NCI-H1048 (cell line): ENCODE measurements at places on chromosomes 6 and 20.
A peak's percentile ranks its signal among the peaks of the same experiment; 100 is the strongest.

- DNase-seq: no peak
These were observed 309.7 kb upstream of the AGPAT4 start for GRCh38 chr6:161583584-161583983.

GRCh38 chr6:16414205-16414604, 175.8 kb downstream of the GMPR start:
- DNase-seq: no peak

- no peak for DNase-seq
These were observed 2.1 kb upstream of the TRERF1 start for GRCh38 chr6:42453654-42454427.

- DNase-seq: no peak
These were observed at the start of gene TFAP2B for GRCh38 chr6:50818673-50819072. Gene TFAP2B (plus strand): TSS chr6:50818871. CDS start chr6:50818892, 21 bp downstream.

DNA sequence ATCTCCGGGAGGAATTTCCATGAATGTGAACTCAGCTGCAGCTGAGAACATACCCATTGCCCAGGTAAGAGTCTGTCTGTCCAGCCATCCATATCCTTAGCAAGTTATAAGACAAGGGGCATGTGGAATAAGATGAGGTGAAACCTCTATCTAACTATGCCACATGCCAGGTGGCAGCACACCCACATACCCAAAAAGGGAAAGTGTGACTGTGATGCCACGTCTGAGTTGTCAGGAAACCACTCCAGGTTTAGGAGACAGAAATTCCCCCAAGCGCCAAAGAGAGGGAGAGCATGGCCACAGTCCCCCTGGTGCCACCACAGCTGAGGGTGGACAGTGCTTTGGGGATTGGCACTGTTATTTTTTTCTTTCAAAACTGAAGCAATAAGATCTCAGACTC, 36.7 kb downstream of the SYNDIG1 start:
- no peak for DNase-seq

DNA sequence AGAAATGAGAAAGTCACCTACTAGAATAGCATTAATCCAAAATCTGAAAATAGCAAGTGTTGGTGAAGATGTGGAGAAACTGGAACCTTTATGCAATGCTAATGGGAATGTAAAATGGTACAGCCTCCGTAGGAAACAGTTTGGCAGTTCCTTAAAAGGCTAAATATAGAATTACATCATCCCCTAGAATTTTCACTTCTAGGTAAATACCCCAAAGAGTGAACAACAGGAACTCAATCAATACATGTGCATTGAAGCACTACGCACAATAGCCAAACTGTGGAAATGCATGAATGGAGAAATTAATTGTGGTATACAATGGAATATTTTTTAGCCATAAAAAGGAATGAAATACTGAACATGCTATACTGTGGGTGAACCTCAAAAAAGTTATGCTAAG, 982.0 kb upstream of the FLRT3 start:
- no peak for DNase-seq

- DNase-seq: no peak
These were observed 53.1 kb downstream of the TSPYL4 start for GRCh38 chr6:116200619-116201249.

GRCh38 chr6:17816921-17817611, 110.3 kb upstream of the NUP153 start:
- DNase-seq: no peak

DNA sequence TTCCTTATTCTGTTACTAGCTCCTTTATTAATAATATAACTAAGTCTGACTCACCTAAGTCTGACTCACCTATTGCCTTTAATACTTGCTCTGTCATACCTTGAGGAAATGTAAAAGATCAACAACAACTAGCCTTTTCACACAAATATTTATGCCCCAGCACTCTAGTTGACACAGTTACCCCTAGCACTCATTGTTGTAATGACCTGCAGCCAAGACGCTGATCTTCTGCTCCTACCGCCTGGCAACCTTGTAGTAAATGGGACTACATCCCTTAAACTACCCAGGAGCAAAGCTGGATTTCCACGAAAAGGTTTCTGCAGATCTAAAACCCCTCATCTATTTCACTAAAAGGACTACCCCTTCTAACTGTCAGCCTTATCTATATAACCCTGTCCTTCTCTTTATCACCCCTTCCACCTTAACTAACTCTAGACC, 90.0 kb downstream of the PLG start:
- DNase-seq: no peak

- no peak for DNase-seq
These were observed 72.0 kb upstream of the DUSP22 start for GRCh38 chr6:220312-220711.

DNA sequence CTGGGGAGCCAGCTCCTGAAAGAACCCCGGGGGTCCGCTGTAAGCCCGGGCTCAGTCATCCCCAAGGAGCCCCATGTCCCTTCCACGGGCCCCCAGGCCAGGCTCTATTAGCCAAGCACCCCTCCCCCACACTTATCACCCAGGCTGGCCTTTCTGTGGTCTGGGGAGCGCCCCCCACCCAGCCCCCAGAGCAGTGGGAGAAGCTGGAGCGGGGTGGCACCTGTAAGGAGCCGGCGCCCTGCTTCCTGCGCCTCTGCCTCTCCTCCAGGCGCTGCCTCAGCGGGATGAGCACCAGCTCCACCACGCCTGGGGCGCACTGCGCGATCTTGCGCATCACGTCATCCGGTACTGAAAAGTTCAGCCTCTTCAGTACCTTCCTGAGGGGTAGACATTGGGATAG, 2.3 kb downstream of the SPEF1 start:
- no peak for DNase-seq

DNA sequence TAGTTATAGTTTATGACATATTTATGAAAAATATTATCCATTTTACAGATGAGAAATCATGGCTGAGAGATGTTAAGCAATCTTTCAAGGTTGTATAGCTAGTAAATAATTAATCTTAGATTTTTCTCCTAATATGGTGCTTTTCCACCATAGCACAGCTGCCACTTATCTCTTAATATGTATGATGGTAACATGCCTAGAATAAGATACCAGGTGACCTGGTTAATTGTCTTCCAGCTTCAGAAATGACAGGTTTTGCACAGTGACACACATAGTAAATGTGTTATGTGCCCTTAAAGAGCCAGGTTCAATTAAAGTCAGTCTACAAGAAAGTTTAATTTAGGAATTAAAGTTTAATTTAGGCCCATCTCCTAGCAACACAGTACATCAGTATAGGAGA, 14.8 kb downstream of the TUBB2A start:
- DNase-seq: no peak

GRCh38 chr6:35197196-35197595, 16.6 kb upstream of the SCUBE3 start:
- DNase-seq: no peak

DNA sequence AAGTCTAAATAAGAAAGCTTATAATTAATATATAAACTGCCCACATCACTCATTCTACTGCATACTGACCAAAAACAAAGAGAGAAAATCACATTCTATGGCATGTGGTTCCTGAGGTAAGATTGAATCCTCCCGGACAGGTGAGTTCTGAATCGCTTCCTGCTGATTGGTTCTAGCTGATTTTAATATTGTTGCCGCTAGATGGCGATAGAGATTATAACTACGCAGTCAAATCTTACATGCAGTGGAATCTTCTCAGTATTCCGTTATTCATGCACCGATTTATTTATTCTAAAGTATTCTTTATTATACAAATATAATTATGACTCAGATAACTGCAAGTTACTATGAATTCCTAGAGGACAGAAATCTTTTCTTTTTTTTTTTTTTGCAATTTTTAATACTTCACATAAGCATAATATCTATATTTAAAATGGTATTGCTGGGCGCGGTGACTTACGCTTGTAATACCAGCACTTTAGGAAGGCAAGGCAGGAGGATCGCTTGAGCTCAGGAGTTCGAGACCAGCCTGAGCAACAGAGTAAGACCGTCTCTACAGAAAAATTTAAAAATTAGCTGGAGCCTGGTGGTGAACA, 24.2 kb upstream of the TMX4 start:
- DNase-seq: peak; percentile 16

GRCh38 chr6:30152910-30153610, 8.0 kb downstream of the TRIM10 start:
- DNase-seq: no peak

GRCh38 chr20:52094693-52095092, 96.9 kb downstream of the ZFP64 start:
- no peak for DNase-seq

GRCh38 chr6:41439524-41440418, 104.4 kb downstream of the NCR2 start:
- DNase-seq: no peak

- DNase-seq: no peak
These were observed 530.8 kb downstream of the BCKDHB start for GRCh38 chr6:80637312-80637711.

GRCh38 chr20:56429941-56430340, 17.9 kb downstream of the CASS4 start:
- DNase-seq: no peak

DNA sequence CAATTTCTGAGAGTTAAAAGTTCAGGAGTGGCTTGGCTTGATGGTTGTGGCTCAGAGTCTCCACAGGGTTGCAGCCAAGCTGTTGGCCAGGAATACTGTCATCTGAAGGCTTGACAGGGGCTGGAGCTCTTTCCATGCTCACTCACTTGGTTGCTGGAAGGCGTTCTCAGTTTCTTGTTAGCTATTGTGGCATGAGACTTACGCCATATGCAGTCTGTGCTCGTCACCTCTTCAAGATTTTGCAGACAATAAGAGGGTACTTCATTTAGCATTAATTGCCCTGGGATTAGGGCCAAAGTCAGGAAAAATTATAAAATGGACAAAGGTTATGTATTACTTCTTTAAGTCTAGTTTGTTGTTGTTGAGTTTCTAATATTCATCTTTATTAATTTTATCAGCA, 380.6 kb upstream of the MAP3K7 start:
- no peak for DNase-seq

- no peak for DNase-seq
These were observed 448.0 kb downstream of the TENT5A start for GRCh38 chr6:81304466-81304865.

DNA sequence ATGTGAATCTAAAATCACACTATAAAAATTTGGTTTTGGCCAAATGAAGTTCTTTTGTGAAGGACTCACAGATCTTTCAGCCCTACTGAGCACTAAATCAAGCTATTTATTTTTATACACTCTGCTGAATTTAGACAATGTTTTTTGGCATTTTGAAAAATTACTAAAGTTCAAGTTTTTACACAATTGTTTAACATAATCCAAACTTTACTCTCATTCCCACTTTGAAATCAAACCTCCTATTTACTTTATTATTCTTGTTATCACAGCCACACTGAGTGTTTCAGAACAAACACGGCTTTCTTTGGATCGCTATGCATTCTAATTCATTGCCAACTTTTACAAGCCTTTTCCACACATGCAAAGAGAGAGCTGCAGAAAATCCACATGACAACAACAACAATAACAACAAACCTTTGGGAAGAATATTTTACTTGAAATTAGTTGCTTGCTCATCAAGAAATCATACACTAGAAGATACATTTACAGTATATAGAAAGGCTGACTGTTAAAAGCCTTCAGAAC, 49.1 kb upstream of the TMEM30A start:
- DNase-seq: no peak

GRCh38 chr20:51463998-51464397, 78.5 kb downstream of the NFATC2 start:
- no peak for DNase-seq

GRCh38 chr20:1033751-1034414, 31.8 kb upstream of the RSPO4 start:
- no peak for DNase-seq

GRCh38 chr6:132210886-132211563, 190.2 kb downstream of the MOXD1 start:
- DNase-seq: no peak

- DNase-seq: no peak
These were observed 416.5 kb downstream of the BCKDHB start for GRCh38 chr6:80523010-80523409.

DNA sequence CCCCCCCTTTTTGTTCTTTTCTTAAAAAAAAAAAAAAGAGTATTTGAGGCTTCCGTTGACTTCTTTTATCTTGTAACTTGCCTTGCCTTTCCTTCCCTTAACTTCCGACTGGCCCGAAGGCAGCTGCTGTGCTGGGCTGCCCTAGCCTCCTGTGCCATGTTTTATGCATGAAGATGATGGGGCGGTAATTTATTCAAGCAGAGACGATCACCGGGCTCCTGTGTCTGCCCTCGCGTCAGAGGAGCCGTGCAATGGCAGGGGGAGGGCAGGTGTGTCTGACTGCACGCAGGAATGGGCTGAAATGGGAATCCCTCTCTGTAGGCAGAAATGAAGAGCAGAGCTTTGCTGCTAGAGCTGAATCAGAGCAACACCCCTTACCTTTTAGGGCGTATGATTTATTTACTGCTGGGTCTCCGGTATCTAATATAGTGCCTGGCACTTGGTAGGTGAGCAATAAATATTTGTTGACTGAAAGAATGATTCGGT, 106.3 kb upstream of the RIPOR2 start:
- DNase-seq: no peak

GRCh38 chr6:95094751-95095663, 482.3 kb upstream of the MANEA start:
- DNase-seq: no peak

DNA sequence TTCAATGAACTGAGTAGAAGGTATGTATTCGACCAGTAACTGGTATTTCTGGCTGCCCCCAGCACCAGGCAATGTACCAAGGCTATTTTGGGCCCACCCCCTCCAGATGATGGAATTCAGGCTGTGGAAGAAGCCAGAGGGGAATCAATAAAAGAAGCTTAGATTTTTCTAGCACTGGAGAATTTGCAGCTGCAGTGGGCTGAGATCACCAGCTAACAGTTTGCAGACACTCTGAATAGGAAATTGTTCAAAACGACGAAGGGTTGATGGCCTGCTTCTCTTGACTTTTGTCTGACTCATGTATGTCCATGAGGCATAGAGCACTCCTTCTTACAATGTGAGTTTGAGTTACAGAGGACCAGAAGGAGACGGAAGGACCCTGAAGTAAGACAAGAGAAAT, 32.4 kb upstream of the FBXO9 start:
- no peak for DNase-seq
